ENCODE measurements at places on chromosomes 12 and 14.

- DNase-seq: no peak
These were observed 99.1 kb upstream of the SLCO1C1 start for GRCh38 chr12:20596061-20596460.

DNA sequence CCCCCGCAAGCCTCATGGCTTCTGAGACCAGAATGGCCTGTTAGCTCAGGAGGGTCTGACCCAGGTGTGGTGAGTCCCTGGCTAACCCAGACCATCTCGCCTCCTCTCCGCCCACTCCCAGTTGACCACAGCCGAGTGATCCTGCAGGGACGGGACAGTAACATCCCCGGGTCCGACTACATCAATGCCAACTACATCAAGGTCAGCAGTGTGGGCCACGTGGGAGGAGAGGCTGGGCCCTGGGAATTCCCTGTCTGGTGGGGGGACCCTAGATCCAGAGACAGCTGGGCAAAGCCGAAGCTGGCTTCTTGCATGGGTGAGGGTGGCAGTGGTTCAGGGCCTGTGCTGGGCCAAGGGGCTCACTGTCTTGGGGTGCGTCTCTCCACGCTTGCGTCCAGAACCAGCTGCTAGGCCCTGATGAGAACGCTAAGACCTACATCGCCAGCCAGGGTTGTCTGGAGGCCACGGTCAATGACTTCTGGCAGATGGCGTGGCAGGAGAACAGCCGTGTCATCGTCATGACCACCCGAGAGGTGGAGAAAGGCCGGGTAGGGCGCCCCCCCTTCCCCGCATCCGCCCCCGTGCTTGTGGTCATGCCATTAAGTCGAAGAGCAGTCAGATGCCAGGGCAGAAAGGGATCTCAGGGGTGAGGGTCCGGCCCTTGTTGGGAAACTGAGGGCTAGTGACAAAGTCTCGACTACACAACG is 5.0 kb downstream of the PTPN6 start:
- peak; percentile 62 for DNase-seq

DNA sequence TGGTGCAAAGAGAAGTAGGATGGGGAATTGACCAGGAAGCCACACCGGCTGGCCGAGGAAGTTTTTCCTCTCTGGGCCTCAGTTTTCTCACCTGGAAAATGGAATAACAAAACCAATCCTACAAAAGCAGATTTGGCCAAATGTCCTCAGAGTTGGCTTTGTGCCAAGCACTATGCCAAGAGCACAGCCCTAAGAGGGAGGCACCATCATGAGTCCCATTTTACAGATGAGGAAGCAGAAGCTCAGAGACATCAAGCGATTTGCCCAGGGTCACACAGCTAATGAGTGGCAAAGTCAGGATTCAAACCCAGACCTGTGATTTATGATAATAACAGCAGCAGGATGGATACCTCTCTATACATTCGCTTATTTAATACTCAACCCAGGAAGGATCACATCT is 27.3 kb downstream of the RASAL1 start:
- no peak for DNase-seq

GRCh38 chr14:30389877-30390385 is 169.0 kb upstream of the G2E3 start:
- no peak for DNase-seq

DNA sequence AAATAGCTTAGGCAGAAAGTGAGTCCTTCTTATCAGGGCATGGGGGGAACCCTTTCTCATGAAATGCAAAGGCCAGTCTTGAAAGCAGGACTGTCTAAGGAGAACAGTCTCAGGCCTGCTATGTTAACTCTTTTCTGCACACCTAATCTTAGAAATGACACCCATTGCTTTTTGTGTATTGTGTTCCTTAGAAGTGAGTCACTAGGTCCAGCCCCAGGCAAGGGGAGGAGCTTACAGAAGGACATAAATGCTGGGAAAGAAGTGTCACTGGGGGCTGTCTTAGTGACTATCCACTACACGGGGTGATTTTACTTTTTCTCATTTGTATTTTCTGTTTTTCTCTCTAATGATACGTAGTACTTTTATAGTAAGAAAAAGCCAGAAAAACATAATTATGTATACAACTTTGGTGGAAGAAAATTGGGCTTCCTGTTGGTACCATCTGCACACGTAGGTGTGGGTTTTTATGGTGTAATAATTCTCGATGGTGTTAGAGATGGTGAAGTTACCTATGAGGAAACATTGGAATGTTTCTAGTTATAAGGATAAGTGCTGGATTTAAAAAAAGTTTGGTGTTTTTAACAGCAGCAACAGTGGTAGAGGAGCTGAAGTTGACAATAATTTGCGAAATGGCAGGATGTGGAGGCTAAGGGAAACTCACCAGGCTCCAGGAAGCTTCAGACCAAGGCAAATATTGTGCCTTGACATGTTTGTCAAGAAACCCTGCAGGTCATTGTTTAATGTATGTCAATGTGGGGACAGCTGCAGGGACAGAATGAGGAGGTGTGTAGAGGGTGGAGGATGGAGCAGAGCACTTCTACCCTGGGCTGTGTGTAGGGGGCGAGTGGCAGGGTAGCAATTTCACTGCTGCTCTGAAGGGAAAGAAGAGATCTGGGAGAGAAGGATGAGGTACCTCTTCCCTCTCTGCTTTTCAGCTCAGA is 214.9 kb downstream of the KTN1 start:
- DNase-seq: no peak

DNA sequence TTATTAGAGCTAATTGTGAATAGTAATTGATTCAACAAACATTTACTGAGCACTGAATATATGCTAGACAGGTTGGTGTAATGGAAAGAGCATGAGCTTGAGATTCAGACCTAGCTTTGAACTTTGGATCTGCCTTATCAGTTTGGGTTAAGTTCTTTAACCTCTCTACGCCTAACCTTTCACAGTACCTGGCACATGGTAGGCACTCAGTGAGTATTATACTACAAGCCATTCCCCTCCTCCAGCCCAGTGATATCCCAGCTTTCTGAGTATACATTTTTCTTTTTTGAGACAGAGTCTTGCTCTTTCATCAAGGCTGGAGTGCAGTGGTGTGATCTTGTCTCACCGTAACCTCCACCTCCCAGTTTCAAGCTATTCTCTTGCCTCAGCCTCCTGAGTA is 32.0 kb downstream of the FAM177A1 start:
- DNase-seq: no peak

- no peak for DNase-seq
These were observed 93.3 kb downstream of the ATP23 start for GRCh38 chr12:58034712-58035111.

GRCh38 chr12:110741341-110742095 is 1.2 kb downstream of the PPP1CC start:
- no peak for DNase-seq

GRCh38 chr12:69898236-69898635 is 73.2 kb downstream of the MYRFL start:
- no peak for DNase-seq

DNA sequence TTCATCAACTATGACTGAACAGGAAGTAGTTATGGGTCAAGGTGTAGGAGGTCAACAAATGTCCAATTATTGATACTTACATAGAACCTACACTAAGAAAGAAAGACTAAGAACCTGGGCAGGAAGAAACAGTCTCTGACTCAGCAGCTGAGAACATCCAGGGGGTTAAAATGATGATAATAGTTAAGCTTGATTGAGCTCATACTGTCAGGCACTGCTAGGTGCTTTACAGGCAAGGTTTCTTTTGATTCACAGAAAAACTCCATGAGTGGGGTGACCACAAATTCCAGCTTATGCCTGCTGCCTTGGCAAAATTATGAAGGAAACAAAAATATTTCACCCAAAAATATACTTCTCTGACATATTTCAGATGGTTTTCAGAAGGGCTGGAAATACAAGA is 75.0 kb downstream of the ACADS start:
- DNase-seq: no peak

GRCh38 chr12:78612190-78612589 is 252.4 kb upstream of the SYT1 start:
- no peak for DNase-seq

DNA sequence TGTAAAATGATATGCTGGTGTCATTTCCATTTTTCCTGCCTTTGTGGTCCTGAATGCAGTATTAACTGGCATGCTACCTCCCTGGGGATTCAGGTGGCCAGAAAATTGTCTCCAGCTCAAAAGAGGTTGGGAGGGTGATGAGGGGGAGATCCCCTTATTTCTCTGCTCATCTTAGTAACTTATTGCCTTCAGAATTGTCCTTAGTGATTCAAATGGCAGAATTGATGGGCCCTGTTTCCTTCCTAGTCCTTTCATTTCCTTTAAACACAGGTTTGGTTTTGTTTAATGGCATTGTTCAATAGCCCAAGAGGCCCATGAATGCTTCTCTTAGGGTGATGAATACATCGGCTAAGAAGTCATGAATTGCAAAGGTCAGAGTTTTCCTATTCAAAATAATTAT is 207.0 kb downstream of the SLC41A2 start:
- DNase-seq: no peak

GRCh38 chr12:52011602-52012214 is 5.0 kb downstream of the TAMALIN start:
- no peak for DNase-seq

GRCh38 chr14:23006188-23006534 is 3.8 kb downstream of the C14orf93 start:
- no peak for DNase-seq

DNA sequence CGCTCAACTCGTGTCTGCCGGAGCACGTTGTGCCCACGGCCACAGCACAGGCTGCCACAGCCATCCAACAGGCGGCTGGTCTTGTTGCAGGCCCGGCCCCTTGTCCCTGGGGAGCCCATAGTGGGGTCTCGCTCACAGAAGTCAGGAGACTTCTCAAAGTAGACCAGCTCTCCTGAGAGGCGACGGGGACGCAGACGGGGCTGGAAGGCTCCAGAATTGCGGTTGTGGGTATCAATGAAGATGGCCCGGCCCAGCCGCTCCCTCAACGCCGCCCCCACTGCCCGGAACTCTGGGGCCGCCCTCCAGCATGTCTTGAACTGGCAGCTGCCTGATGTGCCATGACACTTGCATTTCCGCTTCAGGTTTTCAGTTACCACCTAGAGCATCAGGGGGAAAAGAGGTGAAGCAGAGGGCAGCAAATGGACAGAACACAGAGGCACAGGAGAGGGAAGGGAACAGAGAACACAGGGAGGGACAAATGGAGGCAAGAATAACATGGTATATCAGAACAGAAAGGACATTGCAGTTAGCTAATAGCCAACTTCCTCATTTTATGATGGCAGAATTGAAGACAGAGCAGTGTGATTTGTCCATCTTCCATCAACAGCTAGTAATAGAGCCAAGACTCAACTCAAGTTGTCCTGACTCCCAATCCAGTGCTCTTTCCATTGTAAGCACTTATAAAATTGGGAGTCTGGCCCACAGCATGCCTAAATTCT is 5.2 kb downstream of the WNT10B start:
- DNase-seq: no peak

DNA sequence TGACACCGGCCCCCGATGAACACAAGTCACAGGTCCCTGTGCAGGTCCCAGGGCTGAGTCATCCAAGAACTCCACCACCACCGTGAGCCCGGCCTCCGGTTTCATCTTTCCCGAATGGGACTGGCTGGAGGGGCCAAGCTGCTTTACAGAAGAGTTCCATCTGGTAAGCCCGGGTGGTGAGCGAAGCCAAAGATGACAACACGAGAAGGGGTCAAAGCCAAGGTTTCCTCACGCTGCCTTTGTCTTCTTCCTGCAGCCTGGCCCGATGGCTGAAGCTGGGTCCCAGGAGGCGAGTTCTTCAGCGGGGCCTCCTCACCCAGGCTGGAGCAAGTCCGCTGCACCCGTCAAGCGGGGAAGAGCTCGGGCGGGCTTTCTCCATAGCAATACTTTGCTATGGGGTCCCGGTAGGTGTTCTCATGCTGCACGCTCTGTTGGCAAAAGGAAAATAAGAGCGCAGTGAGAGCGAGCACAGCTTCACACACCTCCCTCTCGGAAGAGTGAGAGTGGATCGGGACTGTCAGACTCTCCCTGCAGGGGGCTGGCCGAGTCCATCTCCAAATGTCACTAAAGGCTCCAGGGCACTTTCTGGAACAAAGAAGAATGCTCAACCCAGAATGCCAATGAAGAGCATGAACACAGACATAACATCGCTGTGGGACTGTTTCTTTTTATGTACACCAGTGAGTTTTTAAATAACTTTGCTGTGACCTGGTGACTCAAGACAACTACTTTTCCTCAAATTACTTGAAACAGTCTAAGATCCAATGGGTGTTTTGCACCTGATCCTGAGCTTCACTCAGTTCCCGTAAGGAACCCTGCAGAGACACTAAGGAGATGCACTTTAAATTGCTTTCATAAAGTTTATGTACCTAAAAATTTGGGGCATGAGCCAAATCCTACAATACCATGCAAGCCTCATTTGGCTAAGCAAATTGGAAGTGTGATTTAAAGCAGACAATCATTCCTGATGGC is 20.1 kb downstream of the SPRING1 start:
- DNase-seq: no peak

DNA sequence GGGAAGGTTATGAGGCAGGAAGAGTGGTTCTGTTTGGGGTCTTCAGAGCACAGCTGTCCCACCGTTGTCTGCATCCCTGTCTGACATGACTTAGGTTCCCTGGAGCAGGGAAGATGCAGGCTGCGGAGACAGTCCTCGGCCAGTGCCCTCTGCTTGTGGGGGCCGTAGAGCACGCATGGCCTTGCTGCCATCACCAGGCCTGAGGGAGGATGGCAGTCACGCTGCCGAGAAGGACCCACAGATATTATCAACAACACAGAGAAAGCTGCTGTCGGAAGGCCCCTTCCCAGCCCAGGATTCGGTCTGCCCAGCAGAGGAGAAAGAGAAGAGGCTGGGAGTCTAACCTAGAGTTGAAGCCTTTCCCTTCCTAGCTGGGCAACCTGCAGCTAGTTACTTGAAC is 35.0 kb downstream of the ERH start:
- DNase-seq: no peak
